Smooth muscle cell of the brain vasculature (primary cell): ENCODE measurements at places on chromosomes 6 and 20.

- no peak for DNase-seq
Measured at GRCh38 chr20:11110535-11110934, 436.7 kb upstream of the JAG1 start.

DNA sequence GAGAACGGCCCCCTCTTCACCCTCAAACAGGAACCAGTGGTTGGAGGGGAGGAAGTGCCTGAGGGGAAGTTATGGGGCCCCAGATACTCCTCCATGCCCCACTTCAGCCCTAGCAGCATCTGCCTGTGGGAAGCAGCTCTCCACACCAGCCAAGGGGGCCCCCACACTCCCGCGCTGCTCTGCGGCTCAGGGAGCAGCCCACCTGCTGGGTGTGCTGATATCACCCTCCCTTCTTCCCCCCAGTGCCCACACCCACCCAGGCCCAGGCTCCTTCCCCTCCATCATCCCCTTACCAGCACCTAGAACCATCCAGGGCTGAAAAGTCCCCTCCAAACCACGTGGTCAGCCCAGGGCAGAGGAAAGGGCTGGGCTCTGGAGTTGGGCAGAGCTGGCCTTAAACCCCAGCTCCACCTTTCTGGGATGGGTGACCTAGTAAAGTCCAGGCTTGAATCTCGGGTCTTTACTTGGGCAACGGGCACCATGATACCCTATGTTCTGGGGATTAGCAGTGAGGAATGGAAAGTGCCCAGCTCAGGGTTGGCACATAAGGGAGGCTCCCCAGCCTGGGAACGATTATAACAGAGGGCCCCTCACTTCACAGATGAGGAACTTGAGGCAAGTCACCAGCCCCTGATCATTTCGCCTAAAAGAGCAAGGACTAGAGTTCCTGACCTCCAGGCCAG, 663 bp downstream of the LST1 start:
- DNase-seq, result no peak

DNA sequence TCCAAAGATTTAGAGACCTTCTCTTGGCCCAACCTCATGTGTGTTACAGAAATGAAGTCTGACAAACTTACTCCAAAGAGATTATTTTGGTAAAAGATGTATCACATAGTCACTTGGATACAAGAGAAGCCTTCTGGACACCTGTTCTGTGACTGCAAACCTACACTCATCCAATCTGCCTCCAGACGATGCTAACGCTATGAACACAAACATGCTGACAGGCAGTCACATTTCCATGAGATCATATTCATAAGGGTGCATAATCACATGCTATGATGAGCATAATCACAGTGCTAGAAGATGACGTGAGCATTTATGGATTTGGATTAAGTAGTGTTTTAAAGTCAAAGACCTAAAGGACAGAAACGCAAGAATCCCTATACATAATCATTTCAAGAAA, 340.2 kb downstream of the HACE1 start:
- no peak for DNase-seq

DNA sequence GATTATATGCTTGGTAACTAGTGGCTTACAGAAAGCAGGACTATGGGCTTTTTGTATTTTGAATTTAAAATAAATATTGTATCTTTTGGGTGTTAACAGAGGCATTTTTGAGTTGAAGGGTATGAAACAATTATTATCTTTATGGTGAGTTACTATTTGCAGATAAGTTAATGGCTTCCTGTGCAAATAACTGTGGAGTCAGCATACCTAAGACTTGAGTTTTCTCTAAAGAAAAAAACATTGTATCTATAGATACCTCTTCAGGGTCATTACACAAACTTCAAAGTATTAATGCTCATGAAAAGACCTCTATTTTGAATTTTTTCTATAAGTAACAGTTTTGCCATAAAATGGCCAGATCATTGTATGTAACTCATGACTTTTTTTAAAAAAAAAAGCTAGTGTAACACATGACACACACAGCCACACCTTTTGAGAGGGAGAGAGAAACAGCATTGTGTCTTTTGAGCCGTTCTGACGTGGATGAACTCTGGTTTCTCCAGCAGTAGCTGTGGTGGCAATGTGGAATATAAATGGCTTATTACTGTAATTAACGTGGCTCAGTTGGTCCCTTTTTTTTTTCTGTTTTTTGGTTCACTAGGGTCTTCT, 36.3 kb downstream of the PLEKHG1 start:
- DNase-seq, result no peak
